ENCODE measurements at places on chromosomes 6 and 20. TPM values are rescaled to one million over a fixed set of nuclear protein-coding genes. Genes with fewer than 3 reads are reported as not detected.

Gene MUC22
- not detected for total RNA-seq

Gene FNDC1
- 73.6 TPM for total RNA-seq

Gene SUMO4
- 2.2 TPM for total RNA-seq

Gene CGAS
- total RNA-seq: 5.2 TPM

Gene IFNGR1
- 55.2 TPM for total RNA-seq

- peak; percentile 43 for DNase-seq
These were observed 96.9 kb upstream of the SGK1 start for GRCh38 chr6:134414793-134415192.

GRCh38 chr6:18022398-18023231 lies 35.2 kb upstream of the KIF13A start:
- DNase-seq: peak; percentile 23

DNA sequence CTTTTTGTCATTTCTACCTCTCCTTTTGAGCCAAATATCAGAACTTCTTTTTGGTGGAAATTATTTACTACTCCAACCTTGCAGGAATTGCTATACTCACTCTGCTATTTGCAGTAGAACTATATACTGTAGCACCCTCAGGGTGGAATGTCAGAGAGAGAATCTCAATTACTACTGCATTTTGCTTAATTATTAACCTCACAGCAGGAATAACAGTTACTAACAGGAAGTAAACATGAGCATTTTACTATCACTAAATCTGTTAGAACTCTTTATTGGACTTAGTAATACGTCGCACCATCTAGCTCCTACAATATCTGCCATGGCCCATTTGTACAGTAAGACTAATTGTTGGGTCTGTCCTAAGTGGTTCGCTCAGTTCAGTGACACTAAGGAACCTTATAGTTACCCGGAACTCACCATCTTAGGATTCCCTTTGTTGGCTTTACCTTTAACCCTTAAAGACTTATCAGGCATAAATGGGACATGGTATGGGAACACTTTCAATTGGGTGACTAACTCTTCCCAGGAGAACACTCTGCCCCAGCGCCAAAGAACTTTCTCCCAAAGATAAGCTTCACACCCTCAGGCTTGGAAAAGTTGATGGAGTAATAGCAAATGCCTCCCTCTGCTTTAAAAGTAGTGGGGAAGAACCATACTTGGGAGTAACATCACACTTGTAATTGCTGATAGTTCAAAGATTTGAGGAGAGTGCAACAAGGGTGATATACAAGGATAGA lies 38.8 kb downstream of the PLN start:
- DNase-seq: no peak

DNA sequence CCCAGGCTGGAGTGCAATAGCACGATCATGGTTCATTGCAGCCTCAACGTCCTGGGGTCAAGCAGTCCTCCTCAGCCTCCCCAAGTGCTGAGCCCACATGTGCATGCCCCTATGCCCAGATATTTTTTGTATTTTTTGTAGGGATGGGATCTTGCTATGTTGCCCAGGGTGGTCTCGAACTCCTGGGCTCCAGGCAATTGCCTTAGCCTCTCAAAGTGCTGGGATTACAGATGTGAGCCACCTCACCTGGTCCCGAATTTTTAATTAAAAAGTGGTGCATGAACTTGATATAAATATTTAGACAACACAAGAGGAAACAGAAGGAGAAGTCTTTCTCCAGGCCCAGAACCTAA lies 7.1 kb upstream of the RNF114 start:
- no peak for DNase-seq

DNA sequence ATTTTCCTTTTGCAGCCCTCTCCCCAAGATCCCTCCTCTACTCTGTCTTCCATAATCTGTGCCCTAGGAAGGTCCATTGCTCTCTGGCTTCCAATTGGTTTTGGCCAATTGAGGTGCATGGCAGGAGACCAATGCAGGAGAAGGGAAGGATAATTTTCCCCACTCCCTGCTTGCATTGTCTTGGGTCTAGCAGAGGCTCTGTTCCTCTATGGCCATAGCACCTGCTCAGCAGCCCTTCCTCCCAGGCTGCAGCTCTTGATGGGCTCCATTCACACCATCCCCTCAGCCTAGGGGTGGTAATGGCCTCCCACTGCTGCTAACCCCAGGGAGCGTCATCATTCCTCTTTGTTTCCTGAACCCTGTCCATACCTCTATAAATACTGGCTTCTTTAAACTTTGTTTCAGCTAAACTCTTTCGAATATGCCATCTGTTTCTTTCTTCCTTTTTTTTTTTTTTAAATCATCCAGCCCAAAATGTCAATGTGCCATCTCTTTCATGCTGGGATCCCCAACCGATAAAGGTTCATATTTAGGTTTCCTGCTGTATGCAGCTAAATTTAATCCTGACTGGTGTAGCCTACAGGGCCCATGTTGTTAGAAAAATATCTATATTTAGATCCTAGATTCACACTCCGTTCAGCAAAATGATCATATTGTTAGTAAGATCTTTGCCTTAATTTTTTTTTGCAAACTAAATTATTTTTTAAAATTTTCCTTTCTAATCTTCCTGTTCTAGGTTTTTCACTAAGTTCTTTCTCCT lies 63.8 kb downstream of the HECA start:
- no peak for DNase-seq

Data from muscle of leg (tissue), 16 donors.